ENCODE measurements at places on chromosomes 11 and 22.
A peak's percentile ranks its signal among the peaks of the same experiment; 100 is the strongest.

DNA sequence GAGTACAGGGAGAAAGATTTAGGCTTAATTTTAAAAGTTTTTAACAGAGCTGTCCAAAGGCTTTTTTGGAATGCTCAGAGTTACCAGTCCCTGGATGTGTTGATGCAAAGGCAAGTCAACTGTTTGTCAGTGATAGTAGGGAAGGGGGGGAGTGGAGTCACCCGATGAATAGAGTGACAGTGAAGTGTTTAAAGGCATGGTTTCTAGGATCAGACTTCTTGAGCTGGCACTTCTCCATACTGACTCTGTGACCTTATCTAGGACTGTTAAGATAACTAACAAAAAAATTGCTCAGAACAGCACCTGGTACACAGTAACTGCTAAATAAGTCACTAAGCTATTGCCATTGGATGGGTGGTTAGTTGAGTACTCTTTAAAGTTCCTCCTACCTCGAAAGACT, 11.3 kb upstream of the RAG2 start:
- no peak for DNase-seq

DNA sequence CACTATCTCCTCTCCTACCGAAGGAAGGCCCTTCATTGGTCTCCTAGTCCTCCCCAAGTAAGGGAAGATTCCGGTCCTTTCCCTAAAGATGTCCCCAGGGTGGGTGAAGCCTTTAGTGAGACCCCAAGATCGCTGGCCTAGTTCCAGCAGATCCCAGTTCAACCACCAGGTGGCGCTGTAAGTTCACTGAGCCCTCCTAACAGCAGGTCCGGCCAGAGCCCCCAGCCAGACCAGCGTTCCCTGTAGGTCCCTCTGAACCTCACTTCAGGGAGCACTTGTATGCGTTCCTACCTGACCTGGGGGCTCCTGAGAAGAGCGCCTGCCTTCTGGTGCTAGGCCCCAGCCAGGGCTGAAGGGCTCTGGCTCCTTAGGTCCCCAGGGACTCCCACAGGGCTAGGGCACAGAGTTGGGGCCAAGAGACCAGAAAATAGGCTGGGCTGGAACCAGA, 38.1 kb downstream of the LMO1 start:
- DNase-seq, result peak; percentile 70

DNA sequence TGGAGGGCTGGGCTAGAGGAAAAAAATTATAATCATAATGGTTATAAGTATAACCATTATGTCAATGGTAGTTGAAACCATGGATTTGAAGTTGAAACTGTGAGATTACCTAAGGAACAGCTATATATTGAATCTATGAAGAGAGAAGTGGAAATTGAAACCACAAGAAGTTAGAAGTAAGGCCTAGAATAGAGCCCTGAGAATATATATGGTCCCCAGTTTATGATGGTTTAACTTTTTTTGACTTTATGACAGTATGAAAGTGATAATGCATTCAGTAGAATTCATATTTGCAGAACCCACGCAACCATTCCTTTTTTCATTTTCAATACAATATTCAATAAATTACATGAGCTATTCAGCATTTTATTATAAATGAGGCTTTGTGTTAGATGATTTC, 15.0 kb downstream of the AASDHPPT start:
- no peak for DNase-seq

DNA sequence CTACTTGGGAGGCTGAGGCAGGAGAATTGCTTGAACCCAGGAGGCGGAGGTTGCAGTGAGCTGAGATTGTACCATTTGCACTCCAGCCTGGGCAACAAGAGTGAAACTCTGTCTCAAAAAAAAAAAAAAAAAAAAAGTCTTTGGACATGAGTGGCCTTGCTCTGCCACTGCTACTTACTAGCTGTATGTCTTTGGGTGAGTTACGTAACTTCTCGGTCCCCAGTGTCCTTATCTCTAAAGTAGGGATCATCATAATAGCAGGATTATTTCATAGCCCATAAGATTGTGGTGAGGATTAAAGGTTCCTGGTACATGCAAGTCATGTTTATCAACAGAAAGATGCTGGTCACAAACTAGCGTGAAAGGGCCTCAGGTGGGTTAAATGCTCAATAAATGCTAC, 53.9 kb upstream of the HEPHL1 start:
- no peak for DNase-seq

DNA sequence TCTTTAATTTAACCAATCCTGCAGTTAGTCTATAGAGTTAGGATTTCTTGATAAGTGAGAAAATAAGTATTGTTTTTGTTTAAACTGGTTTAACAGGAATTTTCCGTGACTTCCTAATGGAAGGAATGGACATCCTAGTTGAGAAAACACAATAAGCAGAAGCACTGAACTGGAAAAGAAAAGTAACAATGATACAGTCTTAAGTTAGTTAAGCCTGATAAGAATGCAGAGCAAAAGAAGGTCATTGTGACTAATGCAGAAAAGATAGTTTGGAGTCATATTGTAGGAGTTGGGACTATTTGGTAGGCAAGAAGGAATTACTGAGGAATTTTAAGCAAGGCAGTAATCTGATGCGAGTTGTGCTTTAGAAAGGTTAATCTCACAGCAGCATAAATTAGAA, 11.7 kb downstream of the RNF141 start:
- DNase-seq, result no peak

DNA sequence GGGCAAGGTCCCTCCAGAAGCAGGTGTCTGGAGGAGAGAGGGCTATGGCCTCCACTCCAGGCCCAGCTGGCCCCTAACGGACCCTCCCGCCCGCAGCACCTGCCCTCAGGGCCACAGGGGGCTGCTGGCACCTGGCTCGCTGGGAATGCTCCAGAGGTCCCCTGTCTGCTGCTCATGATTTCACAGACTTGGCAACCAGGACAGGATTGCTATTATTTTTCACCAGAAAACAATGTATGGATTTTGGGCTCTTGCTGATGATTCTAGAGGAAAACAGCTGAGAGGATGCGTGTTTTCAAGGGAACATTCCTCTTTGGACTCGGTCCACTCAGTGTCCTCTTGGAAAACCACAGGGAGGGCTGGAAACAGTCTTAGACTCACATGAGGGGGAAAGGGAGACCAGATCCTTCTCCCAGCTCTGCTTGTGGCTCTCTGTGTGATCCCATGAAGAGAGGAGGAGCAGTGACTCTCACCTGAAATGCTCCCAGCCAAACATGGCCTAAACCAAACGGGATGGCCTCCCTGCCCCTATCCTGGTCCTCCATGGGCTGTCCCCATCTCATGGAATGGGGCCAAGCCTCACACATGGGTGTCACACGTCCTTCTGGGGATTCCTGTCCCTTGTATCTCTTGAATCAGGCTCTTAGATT, 15.8 kb downstream of the MYEOV start:
- DNase-seq, result no peak
